ENCODE measurements at places on chromosomes 2 and 18. TPM values are rescaled to one million over a fixed set of nuclear protein-coding genes. Genes with fewer than 3 reads are reported as not detected.
A peak's percentile ranks its signal among the peaks of the same experiment; 100 is the strongest.

The UGT1A3 gene
- not detected for polyA plus RNA-seq

The CLEC4F gene
- 0.40 TPM for polyA plus RNA-seq

The UGT1A4 gene
- not detected for polyA plus RNA-seq

The NOSTRIN gene
- polyA plus RNA-seq, result 8.5 TPM

The LYPD6 gene
- 2.6 TPM for polyA plus RNA-seq

The ABCB11 gene
- not detected for polyA plus RNA-seq

The STK16 gene
- polyA plus RNA-seq, result 36.2 TPM

The SERPINB3 gene
- not detected for polyA plus RNA-seq

The SLC30A3 gene
- 0.36 TPM for polyA plus RNA-seq

The TNFAIP6 gene
- polyA plus RNA-seq, result 8.9 TPM

The ATIC gene
- polyA plus RNA-seq, result 68.3 TPM

The PLB1 gene
- polyA plus RNA-seq, result not detected

The GCC2 gene
- 30.4 TPM for polyA plus RNA-seq

The ERMN gene
- not detected for polyA plus RNA-seq

The VWA3B gene
- polyA plus RNA-seq, result 0.81 TPM

The SCN3A gene
- polyA plus RNA-seq, result 0.62 TPM

The GPR17 gene
- polyA plus RNA-seq, result not detected

The CACNB4 gene
- 5.7 TPM for polyA plus RNA-seq

The CYRIA gene
- polyA plus RNA-seq, result 4.3 TPM

GRCh38 chr2:71544919-71545571, 91.7 kb downstream of the DYSF start:
- DNase-seq, result no peak

GRCh38 chr18:68489013-68489792, 225.7 kb downstream of the TMX3 start:
- no peak for DNase-seq

DNA sequence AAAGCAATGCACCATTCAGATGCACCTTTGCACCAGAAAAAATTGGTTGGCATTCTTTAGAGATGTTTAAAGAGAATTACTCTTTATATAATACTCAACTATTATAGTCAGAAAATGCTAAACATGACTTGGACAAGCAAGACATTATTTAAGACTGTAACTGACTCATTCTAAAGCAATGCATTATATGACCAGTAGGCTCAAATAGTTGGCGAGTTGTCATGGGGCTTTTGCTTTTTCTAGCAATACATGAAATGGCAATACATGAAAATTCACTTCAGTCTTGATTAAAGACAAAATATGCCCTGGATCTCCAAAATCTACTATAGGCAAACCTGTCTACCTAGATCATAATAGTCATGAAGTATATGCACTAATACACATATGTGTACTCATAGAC, 216.9 kb upstream of the VWC2L start:
- DNase-seq, result no peak

GRCh38 chr2:191959209-191959608, 112.3 kb upstream of the CAVIN2 start:
- DNase-seq, result no peak

GRCh38 chr2:35080231-35080910, 1275.2 kb upstream of the CRIM1 start:
- DNase-seq, result no peak

DNA sequence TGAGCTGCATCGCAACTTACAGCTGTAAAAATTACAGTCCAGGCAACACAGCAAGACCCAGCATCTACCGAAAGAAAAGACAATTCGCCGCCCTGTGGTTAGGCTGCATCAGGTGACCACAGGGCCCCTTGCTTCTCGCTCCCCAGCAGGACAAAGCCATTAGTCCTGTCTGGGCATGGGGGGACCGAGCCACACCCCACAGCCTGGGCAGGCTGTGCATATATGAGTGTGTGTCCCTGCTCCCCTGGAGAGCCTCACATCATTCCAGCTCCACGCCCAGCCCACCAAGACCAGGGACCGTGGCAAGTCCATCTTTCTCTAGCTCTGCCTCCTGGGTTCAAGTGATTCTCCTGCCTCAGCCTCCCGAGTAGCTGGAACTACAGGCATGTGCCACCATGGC, 33.9 kb downstream of the SNORC start:
- no peak for DNase-seq

DNA sequence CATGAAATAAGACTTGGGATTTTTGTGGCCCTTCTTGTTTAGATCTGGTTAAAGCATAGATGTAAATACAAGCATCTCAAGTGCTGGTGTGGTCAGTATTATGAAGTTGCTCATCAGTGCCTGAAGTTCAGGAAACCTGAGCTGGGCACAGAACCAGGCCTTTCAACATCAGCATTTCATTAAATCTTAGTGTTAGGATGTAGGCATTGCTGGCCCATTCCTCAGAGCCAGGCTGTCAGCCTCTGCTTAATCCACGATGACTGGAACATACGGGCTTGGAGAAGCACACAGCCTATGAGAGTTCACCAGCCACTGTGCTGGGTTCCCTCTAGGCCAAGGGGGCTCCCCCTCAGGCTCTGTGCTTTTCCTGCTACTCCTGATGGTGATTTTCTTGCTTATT, 270.2 kb downstream of the EN1 start:
- no peak for DNase-seq

GRCh38 chr2:157903151-157903550, 27.0 kb upstream of the ACVR1 start:
- peak; percentile 17 for DNase-seq

GRCh38 chr18:9707381-9708056, 582 bp upstream of the RAB31 start:
- peak; percentile 59 for DNase-seq

GRCh38 chr2:151049746-151050145, 211.9 kb downstream of the RBM43 start:
- no peak for DNase-seq

DNA sequence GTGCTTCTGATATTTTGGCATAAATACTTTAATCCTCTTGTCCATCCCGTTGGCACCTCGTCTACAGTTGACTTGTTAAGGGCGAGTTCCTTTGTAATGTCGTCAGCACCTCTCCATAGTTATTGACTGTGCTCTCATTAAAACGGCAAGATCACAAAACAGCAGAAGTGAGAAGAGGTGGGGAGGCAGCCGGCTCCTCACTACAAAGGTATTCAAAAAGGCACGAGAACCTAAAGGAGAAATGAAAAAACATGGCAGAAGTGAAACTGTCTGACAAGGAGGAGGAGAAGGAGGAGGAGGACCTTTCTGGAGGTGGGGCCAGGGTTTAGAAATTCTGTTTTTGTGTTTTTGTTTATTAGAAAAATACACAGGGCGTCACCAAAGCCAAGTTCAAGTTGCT, 235.6 kb downstream of the BCL11A start:
- no peak for DNase-seq

DNA sequence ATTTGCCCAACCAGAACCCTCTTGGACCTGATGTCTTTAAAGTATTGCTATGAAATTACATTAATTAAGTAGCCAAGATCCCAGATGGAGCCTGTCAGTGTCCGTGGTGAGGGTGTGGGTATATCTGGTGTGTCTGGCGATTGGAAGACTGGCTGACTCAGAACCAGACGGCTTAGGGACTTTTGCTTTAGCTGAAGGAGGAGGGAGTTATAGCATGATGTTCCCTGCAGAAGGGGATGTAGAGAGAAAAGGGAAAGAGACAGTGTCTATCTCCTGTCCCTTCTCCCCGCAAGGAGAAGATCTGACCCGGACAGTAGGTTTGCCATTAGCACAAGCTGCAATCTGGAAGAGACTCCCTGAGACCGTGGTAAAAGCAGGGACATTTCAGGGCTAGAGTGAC, 60.6 kb downstream of the POU3F3 start:
- no peak for DNase-seq

GRCh38 chr2:232518844-232519243, 1.3 kb upstream of the PRSS56 start:
- no peak for DNase-seq

DNA sequence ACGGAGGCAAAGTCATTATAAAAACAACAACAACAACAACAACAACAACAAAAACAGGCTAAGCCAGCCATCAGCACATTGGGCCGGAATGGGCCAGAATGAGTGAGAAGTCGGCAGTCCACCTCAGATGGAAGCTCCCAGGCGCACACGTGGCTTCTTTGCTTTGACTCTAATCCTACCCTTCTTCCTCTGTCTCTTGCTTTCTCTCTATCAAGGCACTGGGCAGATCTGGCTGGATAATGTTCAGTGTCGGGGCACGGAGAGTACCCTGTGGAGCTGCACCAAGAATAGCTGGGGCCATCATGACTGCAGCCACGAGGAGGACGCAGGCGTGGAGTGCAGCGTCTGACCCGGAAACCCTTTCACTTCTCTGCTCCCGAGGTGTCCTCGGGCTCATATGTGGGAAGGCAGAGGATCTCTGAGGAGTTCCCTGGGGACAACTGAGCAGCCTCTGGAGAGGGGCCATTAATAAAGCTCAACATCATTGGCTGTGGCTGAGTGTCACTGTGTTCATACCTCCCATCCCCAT, 52.2 kb downstream of the MARCO start:
- DNase-seq, result no peak

GRCh38 chr18:29004921-29005320, 828.0 kb upstream of the CDH2 start:
- no peak for DNase-seq

DNA sequence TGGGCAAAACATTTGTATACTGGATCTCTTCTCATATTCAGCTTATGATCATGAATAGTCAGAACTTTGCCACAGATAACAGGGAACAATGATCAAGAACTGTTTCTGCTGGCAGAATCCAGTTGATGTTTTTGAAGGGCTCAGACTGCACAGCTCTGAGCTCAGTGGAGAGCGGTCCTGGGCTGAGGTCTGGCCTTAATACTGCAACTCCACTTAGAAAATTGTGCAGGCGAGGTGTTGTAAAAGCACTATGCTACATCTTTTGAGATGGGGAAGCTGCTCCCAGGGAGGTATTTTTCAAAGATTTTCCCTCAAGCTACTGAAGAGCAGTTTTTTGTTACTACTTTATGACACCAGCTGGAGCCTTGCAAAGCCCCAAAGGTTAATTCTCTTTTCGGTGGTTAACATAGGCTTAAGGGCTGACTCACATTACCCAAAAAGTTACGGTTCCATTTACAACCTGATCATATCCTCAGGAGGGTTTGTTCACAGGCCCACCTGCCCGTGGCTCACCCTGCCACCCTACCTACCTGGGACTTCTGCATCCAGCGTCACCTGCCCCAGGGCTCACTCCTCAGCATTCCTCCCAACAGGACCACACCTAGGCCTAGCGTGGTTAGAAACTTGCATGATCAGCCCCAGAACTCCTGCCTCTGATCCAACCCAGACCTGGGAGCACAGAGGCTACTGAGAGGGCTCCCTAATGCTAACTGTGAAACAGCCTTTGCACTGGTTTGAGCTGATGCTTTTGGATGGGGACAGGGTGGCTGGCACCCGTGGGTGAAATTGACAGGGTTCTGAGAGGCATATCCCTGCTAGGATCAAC, 114.4 kb downstream of the NCK2 start:
- no peak for DNase-seq

DNA sequence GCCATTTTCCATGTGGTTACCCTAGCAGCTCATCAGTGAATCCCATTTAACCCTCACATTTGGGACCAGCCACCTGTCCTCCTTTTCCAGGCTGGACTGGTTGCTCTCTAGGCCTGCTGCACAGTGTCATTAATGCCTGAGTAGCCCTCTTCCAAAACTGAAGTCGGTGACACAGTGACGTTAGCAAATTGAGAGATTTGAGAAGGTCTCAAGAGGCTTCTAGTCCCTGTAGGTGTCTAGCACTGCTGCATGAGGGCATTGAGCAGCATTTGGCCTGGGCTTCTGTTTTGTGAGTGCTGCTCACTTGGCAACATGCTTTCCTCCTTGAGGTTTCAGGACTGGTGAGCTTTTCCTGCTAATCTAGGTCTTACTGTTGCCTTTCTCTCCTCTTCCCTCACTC, 36.7 kb downstream of the PKP4 start:
- no peak for DNase-seq

- DNase-seq, result no peak
These were observed 9.5 kb upstream of the SATB2 start for GRCh38 chr2:199467066-199467822.

DNA sequence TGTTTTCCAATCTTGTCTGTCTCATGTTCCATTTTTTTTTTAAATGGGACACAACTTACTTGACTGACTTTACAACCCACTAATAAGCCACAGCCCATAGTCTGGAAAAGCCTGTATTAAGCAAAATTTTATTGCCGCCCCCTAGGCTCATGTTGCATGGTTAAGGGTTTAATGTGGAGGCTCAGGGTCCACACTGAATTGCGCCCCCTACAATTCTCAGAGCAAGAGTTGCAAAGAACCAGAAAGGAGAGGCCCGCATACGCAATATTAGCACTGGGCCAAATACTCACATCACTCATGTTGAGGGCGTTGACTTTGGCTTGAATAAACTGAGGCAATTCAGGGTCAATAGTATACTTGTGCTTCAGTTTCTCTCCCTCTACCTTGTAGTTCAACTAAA, 65.5 kb downstream of the NEB start:
- DNase-seq, result no peak

- no peak for DNase-seq
These were observed 52.6 kb downstream of the ITGB1BP1 start for GRCh38 chr2:9370746-9371145.

- DNase-seq, result no peak
These were observed 595.2 kb upstream of the HNMT start for GRCh38 chr2:137369106-137369505.

DNA sequence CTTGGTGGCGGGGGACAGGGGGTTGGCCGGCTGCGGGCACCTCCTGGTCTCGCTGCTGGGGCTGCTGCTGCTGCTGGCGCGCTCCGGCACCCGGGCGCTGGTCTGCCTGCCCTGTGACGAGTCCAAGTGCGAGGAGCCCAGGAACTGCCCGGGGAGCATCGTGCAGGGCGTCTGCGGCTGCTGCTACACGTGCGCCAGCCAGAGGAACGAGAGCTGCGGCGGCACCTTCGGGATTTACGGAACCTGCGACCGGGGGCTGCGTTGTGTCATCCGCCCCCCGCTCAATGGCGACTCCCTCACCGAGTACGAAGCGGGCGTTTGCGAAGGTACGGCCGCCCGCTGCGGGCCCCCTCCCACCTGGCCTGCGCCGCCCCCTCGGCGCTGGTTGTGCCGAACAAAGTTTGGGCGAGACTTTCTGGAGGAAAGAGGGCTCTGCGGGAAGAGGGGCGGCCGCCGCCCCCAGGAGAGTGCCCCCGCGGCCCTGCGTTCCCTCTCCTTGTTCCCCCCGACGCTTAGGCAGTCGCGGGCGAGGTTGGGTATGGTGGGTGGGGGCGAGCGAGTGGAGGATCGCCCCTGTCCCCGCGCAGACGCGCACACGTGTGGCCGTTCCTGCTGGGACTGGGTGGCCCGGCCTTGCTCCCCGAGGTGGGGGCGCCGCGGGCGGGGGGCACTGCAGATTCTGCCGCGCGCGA, 866 bp downstream of the CRIM1 start:
- DNase-seq, result no peak

- DNase-seq, result no peak
These were observed 57.8 kb downstream of the ZBTB7C start for GRCh38 chr18:48351216-48352050.

DNA sequence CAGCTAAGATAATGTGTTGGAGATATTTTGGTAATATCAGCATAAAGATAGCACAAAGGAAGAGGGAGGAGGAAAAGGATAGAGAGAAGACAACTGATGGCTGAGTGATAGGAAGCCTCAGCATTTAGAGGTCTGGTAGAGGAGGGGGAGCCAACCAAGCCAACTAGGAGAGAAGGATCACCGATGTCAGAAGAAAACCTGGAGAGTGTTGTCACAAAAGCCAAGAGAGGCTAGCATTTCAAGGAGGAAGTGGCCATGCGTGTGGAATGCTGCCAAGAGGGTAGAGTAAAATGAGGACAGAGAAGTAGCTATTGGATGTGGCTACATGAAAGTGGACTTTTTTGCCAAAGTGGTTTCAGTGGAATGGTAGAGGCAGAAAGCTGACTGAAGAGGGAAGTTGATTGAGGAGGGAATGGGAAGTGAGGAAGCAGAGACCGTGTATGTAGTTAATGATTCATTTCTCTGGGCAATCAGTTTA, 34.3 kb downstream of the LCLAT1 start:
- DNase-seq, result no peak

Measured in muscle of arm (tissue), 14 donors.